ENCODE measurements at places on chromosomes 12 and 14.

DNA sequence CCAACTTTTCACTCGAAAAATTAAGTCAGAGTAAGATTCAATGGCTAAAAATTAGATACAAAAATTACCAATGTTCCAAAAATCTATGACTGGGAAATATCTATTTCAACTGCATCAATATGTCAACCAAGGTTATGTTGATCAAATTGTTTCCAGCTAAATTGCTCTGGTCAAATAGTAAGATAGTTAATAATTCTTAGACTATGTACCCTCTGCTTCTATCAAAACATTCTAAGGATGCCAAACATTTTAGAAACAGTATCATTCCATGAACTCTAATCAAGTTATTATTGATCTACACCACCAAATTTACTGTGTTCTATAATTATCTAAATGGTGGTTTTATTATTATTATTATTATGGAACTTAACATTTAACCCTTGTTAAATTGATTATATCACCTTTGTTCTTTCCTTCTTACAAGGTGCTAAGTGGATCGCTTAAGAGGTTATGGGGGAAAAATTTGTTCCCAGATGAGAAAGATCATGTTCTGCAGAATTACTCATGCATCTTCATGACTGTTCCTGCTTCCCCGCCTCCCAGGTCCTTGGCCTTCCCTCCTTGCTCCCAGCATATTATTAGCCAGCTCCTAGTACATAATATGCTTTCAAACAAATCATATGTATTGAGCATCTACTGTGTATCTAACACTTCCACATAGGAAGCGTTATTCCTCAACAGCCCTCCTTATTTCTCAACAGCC lies 240.5 kb upstream of the KRR1 start:
- DNase-seq: no peak

DNA sequence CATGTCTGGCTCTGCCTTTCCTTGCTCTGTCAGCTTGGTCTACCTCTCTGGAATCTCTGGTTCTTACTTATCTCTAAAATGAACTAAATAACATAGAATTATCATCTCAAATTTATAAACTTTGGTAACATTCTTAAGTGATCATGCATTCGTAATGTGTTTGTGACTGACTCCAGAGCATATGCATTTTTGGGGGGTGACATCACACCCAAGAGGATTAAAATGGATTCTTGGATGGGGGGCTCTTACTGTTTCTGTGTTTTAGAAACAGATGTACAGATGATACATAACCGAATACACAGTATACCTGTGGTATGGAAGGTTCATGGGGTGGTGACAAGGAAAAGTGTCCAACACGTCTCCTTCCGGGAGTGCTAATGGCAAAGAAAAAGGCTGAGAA lies 1162.1 kb downstream of the VRK1 start:
- no peak for DNase-seq

DNA sequence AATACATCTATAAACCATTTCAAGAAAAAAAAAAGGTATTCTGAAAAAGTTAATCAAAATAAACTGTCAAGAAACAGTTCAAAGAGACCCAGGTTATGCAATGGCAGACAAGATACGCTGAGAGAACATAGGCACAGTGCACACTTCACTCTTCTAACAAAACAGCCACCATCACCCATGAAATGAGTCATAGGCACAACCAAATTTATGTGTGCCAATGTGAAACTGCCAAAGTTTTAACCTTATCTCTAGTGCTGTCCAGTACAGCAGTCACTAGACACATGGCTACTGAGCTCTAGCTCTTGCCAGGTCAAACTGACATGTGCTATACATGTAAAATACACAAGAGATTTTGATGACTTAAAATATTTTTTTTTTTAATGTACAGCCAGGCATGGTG lies 1.4 kb downstream of the CEP128 start:
- no peak for DNase-seq

DNA sequence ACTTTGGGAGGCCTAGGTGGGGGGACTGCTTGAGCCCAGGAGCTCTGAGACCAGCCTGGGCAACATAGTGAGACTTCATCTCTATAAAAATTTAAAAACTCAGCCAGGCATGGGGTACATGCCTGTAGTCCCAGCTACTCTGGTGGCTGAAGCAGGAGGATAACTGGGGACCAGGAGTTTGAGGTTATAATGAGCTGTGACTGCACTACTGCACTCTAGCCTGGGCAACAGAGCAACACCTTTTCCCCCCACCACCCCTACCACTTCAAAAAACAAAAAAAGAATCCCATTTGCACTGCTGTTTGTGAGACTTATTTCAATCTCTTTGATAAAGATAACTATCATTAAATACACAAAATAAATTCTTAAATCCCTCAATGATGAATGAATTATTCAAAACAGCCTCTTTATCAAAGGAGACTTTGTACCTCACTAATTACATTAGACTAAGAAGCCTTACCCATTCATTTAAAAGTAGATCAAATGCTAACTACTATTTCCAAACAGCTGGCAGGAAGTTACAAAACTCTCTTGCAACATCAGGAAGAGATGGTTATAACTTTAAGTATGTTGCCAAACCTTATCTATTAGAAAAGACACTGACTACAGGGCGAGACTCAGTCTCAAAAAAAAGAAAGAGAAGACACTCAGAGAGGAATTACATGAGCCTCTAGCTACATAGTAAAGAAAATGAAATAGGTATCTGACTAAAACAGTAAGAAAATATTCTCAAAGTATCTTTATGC lies 14.7 kb downstream of the BLTP3B start:
- DNase-seq: no peak

DNA sequence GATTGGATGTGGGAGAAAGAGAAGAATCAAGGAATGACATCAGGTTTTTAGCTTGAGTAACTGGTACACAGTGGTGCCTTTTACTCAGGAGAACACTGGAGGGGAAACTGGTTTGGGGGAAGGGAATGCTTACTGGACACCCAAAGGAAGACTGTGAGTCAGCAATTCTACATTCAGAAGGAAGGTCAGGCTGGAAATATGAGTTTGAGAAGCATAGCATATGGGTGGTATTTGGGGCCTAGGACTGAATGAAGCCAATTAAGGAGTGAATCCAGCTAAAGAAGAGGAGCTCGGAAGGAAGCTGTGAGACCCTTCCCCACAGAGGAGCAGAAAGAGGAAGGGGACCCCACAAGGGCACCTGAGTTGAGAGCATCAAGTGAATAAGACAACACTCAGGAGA lies 35.4 kb downstream of the DMAC2L start:
- no peak for DNase-seq

GRCh38 chr14:62313212-62313611 lies 551.0 kb downstream of the SNAPC1 start:
- no peak for DNase-seq

- peak; percentile 20 for DNase-seq
These were observed 3.0 kb downstream of the SDSL start for GRCh38 chr12:113424915-113425823.

DNA sequence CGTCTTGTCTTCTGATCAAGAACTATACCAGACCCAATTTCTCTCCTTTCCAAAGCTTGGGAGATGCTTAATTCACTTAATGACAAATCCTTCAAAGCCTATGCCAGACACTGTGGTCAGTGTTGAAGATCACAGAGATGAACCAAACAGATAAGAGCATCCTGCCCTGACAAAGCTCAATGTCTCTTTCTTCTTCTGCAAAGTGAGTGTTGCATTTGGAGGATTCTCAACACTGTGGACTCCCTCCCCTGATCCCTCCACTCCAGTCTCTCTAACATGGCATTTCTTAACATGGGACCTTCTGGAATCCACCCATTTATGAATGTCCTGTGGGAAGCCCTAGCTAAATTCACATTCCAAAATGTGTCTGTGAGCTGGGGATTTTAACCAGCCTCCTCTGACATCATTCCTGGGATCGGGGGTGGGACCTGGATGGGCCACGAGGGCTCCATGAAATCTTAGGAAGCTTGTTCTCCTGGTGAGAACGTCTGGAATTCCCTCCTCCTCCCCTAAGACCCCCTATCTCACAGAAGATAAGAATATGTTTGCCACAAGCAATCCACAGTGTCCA lies 20.3 kb downstream of the SYNE3 start:
- no peak for DNase-seq

GRCh38 chr12:131883521-131883900 lies 10.9 kb upstream of the ULK1 start:
- DNase-seq: no peak

- DNase-seq: no peak
These were observed 40.0 kb upstream of the SLC2A13 start for GRCh38 chr12:40145896-40146295.

- DNase-seq: no peak
These were observed 4.3 kb downstream of the AMN1 start for GRCh38 chr12:31724557-31724956.

- DNase-seq: no peak
These were observed 59.6 kb downstream of the TSPAN9 start for GRCh38 chr12:3136641-3137267.

DNA sequence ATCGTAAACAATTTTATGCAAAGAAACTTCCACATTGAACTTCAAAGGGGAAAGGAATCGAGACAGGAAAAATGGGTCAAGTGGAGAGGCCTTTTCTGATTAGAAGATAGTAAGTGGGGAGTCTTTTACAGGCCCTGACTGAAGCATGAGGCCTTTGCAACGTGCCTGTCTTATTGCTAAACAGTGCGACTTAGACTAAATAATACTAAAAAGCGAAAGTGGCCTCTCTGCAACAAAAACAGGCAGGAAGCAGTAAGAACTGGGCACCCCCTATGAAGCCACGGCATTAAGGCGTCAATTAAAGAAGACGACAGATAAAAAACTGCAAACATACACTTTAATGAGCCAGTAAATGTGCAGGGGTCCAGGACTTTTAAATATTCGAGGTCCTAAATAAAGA lies 283.4 kb upstream of the GRIP1 start:
- DNase-seq: no peak

DNA sequence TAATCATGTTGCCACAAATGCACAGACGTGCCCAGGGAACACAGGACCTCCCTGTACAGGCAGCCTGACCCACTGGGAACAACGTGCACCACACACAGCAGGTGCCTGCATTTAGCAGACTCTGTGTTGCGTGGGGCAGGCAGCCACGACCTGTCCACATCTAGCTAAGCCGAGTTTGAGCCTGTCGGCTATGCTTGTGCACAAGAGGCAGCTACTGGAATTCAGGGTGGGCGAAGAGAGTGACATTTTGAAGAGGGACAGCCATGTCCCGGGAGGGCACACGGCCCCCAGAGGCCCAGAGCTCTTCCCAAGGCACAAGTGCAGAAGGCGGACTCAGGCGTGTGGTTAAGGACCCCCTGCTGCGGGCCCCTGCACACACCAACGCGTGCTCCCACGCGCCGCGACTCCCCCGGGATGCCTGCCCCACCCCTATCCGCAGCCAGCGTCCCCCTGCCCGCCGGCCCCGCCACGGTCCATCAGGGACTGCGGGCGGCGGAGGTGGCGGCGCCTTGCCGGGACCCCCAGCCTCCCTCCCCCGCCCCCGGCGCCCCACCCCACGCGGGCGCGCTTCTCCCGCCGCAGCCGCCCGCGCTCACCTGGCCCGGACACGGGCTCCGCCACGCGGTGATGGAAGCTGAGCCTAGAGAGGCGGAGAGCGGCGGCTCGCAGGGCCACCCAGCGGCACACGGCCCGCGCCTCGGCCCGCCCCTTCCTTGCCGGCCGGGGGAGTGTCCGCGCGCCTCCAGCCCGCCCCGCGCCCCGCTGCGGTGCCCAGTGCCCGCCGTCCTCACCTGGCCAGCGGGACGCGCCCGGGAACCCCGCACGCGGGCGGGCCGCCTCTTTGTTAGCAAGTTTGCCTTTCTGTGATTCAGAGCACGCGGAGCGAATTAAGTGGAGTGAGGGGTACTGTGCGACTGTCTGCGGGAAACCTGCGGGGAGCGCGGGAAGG lies 125.3 kb upstream of the PRMT8 start:
- DNase-seq: no peak

DNA sequence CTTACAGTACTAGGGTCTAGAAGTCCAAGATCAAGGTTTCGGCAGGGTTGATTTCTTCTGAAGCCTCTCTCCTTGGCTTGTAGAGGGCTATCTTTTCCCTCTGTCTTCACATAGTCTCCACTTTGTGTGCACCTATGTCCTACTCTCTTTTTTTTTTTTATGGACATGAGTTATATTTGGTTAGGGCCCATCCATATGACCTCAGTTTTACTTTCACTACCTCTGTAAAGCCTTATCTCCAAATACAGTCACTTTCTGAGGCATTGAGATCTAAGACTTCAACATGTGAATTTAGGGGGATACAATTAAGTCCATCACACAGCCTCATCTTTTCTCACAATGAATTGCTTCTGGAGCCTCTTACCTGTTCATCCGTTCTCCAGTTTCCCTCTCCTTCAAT lies 5.9 kb upstream of the SPTB start:
- no peak for DNase-seq

- DNase-seq: no peak
These were observed 205.3 kb upstream of the NAV3 start for GRCh38 chr12:77625441-77625840.

GRCh38 chr12:25293653-25294052 lies 42.9 kb upstream of the KRAS start:
- no peak for DNase-seq

DNA sequence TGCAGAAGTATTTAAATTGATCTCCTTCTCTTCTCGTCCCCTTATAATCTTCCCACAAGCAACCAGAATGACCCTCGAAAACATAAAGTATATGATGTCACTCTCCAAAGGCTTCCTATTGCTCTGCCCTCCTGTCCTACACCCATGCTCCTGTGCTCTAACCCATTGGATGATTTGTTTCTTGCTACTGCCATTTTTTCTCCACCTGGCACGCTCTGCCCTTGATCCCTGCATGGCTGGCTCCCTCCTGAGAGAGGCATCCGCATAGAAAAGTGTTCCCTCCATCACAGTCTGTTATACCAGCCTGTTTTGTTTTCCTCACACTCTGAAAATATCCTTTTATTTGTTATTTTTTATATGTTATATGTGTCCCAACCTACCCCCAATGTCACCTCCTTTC lies 19.8 kb downstream of the MYRFL start:
- no peak for DNase-seq

GRCh38 chr14:92729634-92730358 lies 18.6 kb downstream of the LGMN start:
- DNase-seq: no peak

DNA sequence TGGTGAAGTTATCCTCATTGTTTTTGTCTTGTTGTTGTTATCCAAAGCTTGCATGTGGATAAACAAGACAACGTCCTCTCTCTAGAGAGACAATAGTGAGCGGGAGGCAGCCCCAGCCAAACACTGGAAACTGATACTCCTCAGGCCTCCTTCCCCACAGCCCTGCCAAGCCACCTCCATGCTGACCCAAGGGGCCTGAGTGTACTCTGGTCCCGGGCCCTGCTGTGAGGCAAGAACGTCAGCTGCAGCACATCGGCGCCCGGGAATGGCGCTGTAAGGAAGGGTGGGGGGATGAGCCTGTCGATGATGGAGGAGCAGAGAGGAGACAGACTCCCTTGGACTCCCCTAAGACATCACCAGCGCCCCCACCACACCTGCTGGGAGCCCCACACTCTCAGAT lies 83.6 kb downstream of the ANO2 start:
- DNase-seq: no peak

All from iPS DF 19.7 (cell line).